H4 (cell line): ENCODE measurements at places on chromosomes 1 and 21.

DNA sequence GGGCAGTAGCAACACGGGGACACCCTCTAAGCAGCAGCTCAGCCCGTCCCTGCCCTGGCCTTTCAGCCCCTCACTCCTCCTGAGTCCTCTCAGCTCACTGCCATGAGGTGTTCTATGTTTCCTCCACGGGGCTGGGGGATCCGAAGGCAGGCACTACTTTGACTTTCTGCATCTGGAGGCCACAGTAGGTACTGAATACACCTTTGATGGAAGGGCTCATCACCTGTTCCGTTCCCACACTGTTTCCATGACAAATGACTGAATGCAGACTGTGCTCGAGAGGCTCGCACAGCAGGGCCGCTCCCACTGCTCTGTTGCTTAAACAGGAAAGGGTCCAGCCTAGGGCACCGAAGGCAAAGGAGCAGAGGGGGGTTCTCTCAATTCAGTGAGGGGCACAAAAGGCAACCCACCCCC lies 77.6 kb upstream of the DNAH14 start:
- DNase-seq = no peak

DNA sequence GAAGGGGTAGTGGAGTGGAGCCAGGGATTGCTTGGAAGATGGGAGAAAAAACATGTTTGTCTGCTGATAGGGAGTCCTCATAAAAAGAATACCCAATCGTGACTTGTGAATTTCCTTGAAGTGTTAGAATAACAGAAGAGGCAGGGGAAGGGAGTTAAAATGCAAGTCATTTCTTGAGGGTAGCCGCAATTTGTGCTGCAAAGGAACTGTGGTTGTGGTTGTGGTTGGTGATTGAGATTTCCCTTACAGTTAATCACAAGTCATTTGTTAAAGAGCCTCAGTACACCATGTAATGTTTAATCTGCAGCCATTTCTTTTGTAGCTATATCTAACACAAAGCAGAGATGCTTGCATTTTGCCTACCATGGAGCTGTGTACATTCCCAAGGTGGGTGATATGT lies 38.5 kb upstream of the EGLN1 start:
- DNase-seq = peak; percentile 82

DNA sequence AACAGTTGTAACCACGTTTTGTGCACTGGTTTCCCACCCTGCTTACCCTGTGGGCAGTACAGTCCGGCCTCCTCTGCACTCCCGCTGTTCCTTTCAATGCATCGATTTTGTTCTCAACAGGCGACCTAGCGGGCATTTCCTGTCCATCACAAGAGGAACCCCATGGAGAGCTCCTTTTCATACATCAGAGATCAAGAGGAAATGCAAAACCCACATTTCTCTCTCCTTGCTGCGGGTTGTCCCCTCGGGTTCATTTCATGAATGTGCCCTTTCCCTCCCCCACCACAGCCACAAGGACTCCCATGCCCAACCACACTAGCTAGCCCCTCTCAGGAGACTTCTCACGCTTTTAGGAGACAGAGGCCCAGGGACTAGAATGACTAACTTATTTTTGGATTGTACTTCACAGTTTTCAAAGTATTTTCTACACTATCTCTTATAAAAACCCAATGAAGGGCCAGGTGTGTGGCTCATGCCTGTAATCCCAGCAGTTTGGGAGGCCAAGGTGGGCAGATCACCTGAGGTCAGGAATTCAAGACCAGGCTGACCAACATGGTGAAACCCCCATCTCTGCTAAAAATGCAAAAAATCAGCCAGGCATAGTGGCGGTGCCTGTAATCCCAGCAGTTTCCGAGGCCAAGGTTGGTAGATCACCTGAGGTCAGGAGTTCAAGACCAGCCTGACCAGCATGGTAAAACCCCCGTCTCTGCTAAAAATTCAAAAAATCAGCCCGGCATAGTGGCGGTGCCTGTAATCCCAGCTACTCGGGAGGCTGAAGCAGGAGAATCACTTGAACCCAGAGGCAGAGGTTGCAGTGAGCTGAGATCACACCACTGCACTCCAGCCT lies 18.4 kb downstream of the ATP1A4 start:
- no peak for DNase-seq

DNA sequence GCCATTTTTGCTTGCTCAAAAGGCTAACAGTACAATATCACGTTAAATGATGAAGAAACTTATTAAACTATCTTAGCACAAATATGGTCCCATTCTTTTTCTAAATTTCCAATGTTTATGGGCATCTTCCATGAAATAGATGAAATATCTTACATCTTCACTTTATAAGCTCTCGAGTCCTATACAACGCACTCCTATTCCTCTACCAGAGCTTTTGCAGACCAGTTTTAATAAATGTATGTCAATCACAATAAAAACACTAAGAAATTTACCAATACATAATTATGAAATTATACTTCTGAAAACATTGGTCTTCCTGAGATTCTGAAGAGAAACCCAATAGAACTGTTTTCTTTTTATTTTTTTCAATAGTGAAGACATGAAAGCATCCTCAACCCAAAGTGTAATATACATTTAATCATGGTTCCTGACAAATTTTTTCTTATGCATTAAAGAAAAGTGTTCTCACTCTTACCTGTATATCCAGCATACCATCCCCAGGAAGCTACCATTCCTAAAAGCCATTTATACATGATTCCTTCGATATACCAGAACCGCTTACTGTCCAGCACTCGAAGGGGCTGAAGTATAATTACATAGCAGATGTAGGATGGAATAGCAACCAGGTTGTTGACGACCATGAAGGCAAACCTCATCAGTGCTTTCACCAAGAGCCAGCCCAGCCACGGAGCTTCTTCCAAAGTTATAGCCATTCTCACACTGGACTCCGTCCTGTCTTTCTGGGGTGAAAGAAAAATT lies 1.8 kb downstream of the LPGAT1 start:
- no peak for DNase-seq

DNA sequence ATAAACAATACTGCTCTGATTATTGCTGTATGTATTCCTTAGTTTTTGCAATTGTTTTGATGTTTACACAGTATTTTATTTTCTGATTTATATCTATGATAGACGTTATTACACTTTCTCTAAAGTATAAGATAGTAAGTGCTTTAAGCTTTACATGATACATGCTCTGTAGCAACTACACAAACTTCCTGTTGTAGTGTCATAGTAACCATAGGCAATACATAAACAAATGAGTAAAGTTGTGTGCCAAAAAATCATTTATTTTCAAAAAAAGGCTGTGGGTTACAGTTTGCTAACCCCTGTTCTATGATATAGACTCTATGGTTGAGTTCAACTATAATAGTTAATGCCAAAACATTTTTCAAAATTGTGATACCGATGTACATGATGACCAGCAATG lies 1156.4 kb downstream of the AMY1C start:
- no peak for DNase-seq

DNA sequence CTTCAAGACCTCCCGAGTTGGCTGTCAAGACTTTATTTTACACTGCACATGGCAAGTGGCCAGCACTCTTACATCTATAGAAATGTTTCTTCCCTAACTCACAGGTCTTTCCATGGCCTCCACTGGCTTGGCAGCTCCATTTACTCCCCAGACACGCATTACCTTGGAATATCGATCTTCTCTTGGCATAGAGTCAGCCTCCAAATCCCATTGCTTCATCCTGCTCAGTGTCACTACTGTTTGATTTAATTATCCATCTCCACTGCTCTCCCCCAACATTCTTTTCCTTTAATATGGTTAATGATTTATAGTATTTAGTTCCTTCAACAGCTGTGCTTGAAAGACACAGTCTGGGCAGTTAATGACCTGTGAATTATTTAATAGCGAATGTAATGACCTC lies 241.2 kb upstream of the MAP1LC3C start:
- DNase-seq = no peak

DNA sequence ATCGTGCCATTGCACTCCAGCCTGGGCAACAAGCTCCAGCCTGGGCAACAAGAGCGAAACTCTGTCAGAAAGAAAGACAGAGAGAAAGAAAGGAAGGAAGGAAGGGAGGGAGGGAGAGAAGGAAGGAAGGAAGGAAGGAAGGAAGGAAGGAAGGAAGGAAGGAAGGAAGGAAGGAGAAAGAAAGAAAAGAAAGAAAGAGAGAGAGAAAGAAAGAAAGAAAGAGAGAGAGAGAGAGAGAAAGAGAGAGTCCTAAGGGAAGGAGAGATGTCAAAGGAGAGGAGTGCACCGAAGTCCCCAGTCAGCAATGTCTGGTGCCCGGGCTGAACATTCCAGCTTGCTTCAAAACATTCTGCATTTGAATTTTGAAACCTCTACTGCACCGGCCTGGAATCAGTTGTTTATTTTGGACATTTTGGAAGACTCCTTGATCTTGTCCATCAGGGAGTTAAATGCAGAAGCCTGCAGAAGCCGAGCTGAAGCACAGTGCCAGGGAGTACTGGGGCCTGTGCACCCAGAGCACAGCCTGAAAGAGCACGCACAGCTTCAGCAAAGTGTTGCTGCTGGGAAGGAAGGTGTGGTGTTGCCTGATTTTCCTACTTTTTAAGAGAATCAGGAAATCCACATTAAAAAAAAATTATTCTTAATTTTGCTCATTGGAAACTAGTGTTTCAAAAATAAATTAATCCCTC lies 3.7 kb upstream of the IGSF3 start:
- DNase-seq = no peak

- no peak for DNase-seq
Observed at GRCh38 chr1:47867438-47868347, 129.5 kb downstream of the TRABD2B start.

- peak; percentile 92 for DNase-seq
Observed at GRCh38 chr1:173190101-173190936, 16.8 kb downstream of the TNFSF4 start.

DNA sequence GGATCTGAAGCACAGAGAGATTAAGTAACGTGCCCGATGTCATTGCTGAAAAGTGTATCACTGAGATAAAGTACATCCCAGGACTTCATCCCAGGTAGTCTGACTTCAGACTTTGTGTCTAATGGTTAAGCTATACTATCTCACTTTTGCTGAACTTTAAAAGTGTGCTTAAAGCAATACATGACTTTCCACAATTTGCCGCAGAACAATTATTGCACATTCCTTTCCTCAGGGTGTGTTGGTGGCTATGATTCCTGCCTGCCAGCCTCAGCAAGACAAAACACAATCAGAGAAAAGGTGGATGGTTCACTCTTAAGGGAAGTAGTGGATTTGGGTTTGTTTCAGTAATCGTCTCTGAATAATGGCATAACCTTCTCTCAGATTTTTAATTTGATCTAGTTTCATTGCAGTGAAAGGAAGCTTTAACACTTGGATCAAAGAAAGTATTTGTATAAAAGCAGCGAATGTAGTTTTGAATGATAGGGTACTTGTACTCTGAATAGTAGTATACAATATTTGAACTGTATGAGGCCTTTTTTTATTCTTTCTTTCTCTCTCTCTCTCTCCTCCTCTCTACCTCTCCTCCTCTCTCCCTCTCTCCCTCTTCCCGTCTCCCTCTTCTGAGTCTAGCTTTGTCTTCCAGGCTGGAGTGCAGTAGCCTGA lies 47.0 kb downstream of the CNST start:
- no peak for DNase-seq

DNA sequence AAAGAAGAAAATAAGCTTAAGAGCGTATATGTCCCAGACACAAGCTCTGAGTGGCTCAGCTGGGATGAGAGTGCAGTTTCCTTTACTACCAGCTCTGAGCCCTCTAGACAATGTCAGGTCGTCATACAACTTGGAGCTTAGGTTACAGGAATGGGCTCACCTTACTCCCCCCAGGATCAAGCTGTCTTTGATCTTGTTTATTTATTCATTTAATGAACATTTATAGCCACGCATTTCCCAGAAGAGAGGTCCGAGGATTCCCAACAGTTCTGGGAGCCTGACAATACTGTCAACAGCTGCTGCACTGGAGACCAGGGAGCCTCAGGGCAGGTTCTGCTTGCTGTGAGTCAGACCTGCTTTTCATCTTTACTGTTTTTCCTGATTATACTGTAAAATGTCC lies 378.9 kb downstream of the PLPP3 start:
- peak; percentile 58 for DNase-seq

GRCh38 chr1:176811511-176812288 lies 348.7 kb downstream of the PAPPA2 start:
- DNase-seq = no peak
